T-cell (primary cell): ENCODE measurements at places on chromosomes 16 and 17. TPM values are rescaled to one million over a fixed set of nuclear protein-coding genes. Genes with fewer than 3 reads are reported as not detected.

The KIFC3 gene
- 4.1 TPM for total RNA-seq

- DNase-seq, result no peak
Measured at GRCh38 chr16:84307209-84307954, 12.7 kb downstream of the WFDC1 start.

- no peak for DNase-seq
Measured at GRCh38 chr17:83052241-83052564, 27.2 kb upstream of the METRNL start.

- DNase-seq, result no peak
Measured at GRCh38 chr16:56384074-56384721, 41.1 kb downstream of the AMFR start.

DNA sequence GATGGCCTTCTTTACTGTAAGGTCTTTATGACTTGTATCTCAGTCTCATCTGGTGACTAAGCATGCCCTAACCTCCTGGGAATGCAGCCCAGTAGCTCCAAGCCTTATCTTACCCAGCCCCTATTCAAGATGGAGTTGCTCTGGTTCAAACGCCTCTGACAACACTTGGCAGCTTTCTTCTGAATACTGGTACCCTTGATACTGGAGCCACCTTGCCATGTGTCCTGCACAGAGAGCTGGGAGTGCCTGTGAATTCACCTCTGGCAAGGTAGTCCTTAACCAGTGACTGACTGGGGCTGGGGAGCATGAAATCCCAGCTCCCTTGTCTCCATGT, 17.2 kb downstream of the NUDT7 start:
- no peak for DNase-seq

DNA sequence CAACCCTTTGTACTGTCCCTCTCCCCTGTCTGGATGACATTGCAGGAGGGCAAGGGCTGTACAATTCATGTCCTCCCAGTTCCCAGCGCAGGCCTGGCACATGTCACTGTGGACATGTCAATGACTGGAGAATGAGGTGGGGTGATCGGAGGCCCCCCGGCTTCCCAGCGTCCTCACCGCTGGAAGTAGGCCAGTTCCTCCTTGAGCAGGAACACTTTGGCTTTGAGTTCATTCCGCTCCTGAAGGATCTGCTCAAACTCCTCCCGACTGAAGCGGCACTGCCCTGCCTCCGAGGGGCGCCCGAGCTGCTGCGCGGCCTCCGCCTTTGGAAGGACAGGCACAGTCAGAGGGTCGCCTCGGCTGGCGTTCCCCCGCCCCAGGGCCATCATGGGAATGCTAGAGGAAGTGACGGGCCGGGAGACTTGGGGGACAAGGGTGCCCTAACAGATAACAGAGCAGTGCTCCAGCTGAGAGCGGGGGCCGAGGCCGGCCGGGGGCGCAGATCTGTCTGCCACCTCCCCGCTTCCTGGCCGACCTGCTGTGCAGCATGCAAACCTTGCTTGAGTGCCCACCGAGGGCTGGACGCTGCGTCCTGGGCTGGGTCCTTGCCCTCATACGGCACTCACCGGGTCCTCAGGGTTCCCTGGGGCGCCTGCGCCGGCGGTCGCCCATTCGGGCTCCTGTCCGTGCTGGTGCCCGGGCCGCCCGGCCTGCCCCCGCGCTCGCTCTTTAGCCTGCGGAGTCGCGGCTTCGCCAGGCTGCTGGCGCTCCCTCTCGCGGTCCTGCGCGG, 1.3 kb downstream of the RILP start:
- no peak for DNase-seq

- no peak for DNase-seq
Measured at GRCh38 chr17:4008441-4009185, 44.4 kb upstream of the ATP2A3 start.

DNA sequence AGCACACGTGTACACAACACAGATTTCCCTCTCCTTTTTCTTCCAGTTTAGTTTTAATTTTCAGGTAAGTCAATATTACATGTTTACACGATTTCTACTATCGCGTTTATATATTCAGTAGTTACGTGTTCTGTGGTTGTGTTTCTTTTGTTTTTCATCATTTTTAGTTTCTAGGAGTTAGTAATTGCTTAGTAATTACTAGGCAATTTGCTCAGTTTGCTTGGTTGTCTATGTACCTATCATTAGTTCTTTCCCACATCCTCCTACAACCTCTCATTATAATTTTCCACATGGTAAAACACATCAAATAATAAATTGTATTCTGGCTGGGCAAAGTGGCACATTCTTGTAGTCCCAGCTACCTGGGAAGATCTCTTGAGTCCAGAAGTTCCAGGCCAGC, 24.6 kb upstream of the GUCY2D start:
- DNase-seq, result no peak

GRCh38 chr16:19844945-19845641, 39.6 kb downstream of the GPRC5B start:
- DNase-seq, result no peak
